ENCODE measurements at places on chromosomes 13 and 19.

DNA sequence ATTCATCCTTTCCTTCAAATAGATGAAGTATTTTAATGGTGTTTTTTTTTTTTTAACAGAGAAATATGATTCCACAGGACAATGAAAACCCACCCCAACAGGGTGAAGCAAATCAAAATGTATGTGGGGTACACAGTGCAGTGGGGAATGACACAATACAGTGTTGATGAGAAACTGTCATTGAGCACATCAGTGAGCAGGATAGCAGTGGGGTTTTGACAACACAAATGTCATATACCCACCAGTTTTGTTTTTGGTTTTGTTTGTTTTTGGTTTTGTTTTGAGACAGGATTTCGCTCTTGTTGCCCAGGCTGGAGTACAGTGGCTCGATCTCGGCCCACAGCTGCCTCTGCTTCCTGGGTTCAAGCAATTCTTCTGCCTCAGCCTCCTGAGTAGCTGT, 29.2 kb downstream of the ZNF844 start:
- DNase-seq, result peak; percentile 10

- peak; percentile 58 for DNase-seq
Observed at GRCh38 chr13:50080911-50081678, 65.9 kb downstream of the KCNRG start.

- DNase-seq, result no peak
Observed at GRCh38 chr19:55391702-55392615, 6.2 kb downstream of the RPL28 start.

GRCh38 chr19:47998800-47999199, 4.4 kb downstream of the ELSPBP1 start:
- DNase-seq, result no peak

- no peak for DNase-seq
Observed at GRCh38 chr19:383922-384798, 24.8 kb downstream of the C2CD4C start.

All from activated CD4-positive, alpha-beta T cell treated with anti-CD3 and anti-CD28 coated beads, Interleukin-10, Interleukin-2, amounts not matched to agents 100 ng/mL and 50 ng/mL, durations not matched to agents 16 hours and 8 hours (primary cell).